Cardiac ventricle fibroblast (primary cell): ENCODE measurements at places on chromosomes 2 and 18. TPM values are rescaled to one million over a fixed set of nuclear protein-coding genes. Genes with fewer than 3 reads are reported as not detected.

The SEMA4C gene
- 20.3 and 26.8 TPM in 2 replicates for total RNA-seq

The CDCA7 gene
- 0.50 and 3.9 TPM in 2 replicates for total RNA-seq

The ANKRD23 gene
- 1.1 and 3.2 TPM in 2 replicates for total RNA-seq

The SATB2 gene
- total RNA-seq: 1.4 and 1.8 TPM in 2 replicates

The SCG2 gene
- 25.9 and 26.6 TPM in 2 replicates for total RNA-seq

The CROCC2 gene
- total RNA-seq: 0.12 and 0.29 TPM in 2 replicates

The SGO2 gene
- 2.8 and 4.3 TPM in 2 replicates for total RNA-seq

The FZD7 gene
- total RNA-seq: 24.4 TPM in 2 replicates

The MLPH gene
- total RNA-seq: 6.3 and 11.2 TPM in 2 replicates

The INHBB gene
- 2.1 and 2.4 TPM in 2 replicates for total RNA-seq

The MDH1B gene
- total RNA-seq: 0.64 and 0.75 TPM in 2 replicates

The CHST10 gene
- total RNA-seq: 4.5 and 5.0 TPM in 2 replicates

The ARHGAP28 gene
- 15.7 and 21.3 TPM in 2 replicates for total RNA-seq

The PTRHD1 gene
- total RNA-seq: 26.8 and 48.0 TPM in 2 replicates

The ZNG1B gene
- total RNA-seq: 13.7 and 14.7 TPM in 2 replicates

The LYG2 gene
- total RNA-seq: not detected in 2 replicates

The C2orf15 gene
- not detected in 2 replicates for total RNA-seq

The NDC80 gene
- total RNA-seq: 1.6 and 2.7 TPM in 2 replicates

The MOGAT1 gene
- not detected in 2 replicates for total RNA-seq

The REG1A gene
- not detected in 2 replicates for total RNA-seq

The NPHP1 gene
- total RNA-seq: 0.73 and 1.7 TPM in 2 replicates

The GATA6 gene
- total RNA-seq: 30.0 and 37.3 TPM in 2 replicates

The HS1BP3 gene
- total RNA-seq: 23.3 and 29.8 TPM in 2 replicates
